ENCODE measurements at places on chromosomes 16 and 17. TPM values are rescaled to one million over a fixed set of nuclear protein-coding genes. Genes with fewer than 3 reads are reported as not detected.

The HSDL1 gene
- 9.4 TPM for polyA plus RNA-seq

The RPL13 gene
- polyA plus RNA-seq: 3,166 TPM

- H3K27ac ChIP-seq: no peak overlapping the region
- H3K4me1 ChIP-seq: no peaks in the 10 kb centered on the region
- no peaks in the 10 kb centered on the region for H3K27me3 ChIP-seq
- no peak for DNase-seq
- H3K36me3 ChIP-seq: peaks cover 3% of the 10 kb centered on the region
- no peak overlapping the region for H3K4me3 ChIP-seq
Observed at GRCh38 chr16:50099957-50100648, 34.3 kb downstream of the HEATR3 start.

GRCh38 chr17:38657824-38658740 lies 16.7 kb downstream of the EPOP start:
- no peak overlapping the region for H3K4me3 ChIP-seq
- no peaks in the 10 kb centered on the region for H3K27me3 ChIP-seq
- no peak for DNase-seq
- no peaks in the 10 kb centered on the region for H3K4me1 ChIP-seq

- no peaks in the 10 kb centered on the region for H3K27me3 ChIP-seq
- no peak overlapping the region for H3K27ac ChIP-seq
- no peak overlapping the region for H3K4me3 ChIP-seq
- H3K36me3 ChIP-seq: no peaks in the 10 kb centered on the region
- H3K4me1 ChIP-seq: peaks cover 14% of the 10 kb centered on the region
Observed at GRCh38 chr16:69219279-69219678, 32.3 kb downstream of the SNTB2 start.
